ENCODE measurements at places on chromosomes 6 and 20.

DNA sequence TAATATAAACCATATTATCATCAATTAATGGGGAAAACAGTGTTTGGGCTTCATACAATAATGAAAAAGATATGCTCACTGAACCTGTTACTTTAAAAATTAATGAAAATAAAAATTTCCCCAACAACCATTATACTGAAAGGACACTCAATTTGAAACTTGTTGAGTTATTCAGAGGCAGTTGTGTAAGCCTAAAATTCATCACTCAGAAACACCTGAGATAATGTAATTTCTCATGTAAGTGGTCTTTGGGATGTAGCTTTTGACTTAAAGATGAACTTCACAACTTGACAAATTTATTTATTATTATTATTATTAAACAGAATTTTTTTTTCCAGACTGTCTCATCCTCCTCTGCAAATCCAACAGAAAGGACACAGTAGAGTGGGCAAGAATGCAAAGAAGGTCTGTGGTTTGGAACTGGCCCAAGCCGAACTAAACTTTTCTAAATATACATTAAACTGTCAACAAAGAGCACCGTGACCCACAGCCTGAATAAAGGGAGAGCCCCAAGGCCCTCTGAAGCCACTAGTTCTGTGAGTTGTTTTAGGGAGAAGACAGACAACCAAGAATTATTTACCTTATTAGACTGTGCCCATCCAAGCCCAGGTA lies 32.2 kb upstream of the HEY2 start:
- DNase-seq: no peak

DNA sequence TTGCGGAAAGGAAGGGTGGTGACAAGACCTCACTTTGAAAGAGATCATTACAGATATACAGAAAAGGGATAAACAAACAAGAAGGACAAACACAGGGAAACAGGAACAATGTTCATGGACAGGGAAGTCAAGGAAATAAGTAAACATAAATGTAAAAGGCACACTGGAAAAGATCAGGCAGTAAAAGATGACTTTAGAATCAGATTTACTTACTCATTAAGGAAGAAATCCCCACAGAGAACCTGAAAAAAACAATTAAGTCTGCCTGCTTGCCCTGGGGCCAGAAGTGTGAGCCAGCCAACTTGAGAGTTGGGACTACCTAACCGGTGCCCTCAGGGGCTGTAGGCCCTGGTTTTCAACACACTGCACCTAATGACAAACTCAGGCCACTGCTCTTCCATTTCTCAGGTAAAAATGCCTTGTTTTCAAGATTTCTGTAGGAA lies 1.7 kb downstream of the APMAP start:
- DNase-seq: no peak

DNA sequence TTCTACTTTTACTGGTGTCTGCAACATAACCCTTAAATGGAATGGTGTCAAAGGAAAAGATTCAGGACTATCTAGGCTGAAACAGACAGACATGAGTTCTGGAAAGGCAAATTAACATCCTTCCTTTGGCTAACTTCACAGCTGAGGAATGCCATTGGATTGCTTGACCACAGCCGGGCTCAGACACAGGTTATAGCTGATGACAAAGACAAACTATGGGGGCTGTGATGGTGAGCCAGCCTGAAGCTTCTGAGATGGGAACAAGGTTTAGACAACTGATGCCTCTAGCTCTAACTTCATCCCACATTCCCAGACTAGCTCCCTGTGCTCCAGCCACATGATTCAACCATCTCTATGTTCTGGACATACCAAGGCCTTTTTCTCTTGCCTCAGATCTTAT lies 15.3 kb downstream of the POLR1C start:
- DNase-seq: no peak

- no peak for DNase-seq
Measured at GRCh38 chr20:16566080-16566479, 7.2 kb downstream of the KIF16B start.

DNA sequence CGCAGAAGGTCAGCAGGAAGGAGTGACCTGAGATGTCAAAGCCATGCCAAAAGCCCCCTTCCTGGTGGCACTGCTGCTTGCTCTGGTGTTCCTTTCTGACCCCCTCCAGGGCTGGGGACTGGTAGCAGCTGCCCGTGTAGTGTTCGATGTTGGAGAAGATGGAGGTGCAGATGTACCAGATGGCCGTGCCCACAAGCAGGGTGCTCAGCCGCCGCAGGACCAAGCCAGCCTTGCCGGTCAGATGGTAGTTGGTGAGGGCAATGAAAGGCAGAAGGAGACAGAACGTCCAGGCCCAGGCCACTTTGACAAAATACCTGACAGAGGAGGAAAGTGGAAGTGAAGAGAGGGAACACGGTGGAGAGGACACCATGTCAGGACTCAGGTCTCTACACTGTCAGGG lies 4.1 kb downstream of the FITM2 start:
- no peak for DNase-seq

DNA sequence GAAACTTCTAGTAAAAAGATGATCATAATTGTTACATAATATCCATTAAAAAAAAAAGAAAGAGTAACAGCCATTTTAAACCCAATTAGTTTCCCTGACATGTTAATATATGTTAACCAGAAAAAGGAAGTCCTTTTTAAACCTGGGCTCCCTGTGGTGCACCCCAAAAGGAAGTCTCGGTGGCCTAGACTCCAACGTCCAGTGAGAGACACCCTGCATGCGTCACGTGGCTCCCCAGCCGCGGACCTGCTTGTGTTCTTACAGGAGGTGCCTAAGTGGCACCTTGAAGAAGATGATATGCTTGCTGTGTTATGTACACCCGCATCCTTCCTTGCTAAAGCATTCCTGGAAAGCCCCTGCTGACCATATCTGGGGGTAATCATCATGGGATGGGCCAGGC lies 50.1 kb downstream of the FOXC1 start:
- DNase-seq: no peak

GRCh38 chr6:104325341-104326172 lies 534.2 kb downstream of the HACE1 start:
- no peak for DNase-seq

GRCh38 chr20:3580412-3580811 lies 82.8 kb downstream of the GFRA4 start:
- no peak for DNase-seq

DNA sequence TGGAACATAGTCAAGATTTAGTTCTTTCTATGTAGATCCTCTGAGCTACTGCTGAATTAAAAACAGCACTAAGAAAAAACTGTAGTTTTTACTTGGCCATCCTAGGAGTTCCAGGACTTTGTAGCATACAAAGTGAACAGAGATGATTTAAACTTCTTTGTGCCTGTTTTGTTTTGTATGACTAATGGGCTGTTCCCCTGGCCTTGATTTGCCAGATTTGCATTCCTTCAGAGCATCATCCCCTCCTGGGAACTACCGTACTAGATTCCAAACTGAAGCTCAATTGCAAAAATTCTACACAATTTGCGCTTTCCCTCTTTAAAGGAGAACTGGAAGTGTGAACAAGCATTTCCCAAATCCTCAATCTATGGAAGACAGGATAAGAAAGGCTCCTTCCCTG lies 23.1 kb downstream of the ACOT13 start:
- DNase-seq: no peak

- no peak for DNase-seq
Measured at GRCh38 chr20:37673444-37673843, 20.4 kb upstream of the CTNNBL1 start.

- no peak for DNase-seq
Measured at GRCh38 chr6:30013291-30013922, 47.7 kb upstream of the POLR1H start.

- DNase-seq: no peak
Measured at GRCh38 chr20:33515569-33516216, 25.8 kb downstream of the CBFA2T2 start.

GRCh38 chr6:38027685-38028373 lies 208.3 kb downstream of the ZFAND3 start:
- DNase-seq: no peak

DNA sequence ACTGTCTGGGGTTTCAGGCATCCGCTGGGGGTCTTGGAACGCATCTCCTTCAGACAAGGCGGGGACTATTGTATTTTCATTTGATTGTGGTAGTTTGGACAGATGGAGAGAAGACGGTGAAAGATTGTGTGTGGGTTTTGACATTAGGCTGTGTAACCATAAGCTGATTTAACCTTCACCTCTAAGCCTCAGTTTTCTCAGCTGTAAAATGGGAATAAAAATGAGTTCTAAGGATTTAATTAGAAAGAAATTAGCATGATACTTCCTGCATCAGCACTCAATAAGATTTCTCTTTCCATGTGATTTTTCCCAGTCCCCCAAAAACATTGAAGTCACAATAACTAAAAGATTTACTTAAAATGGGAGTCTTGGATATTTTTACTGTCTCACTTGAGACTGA lies 78.1 kb downstream of the CBFA2T2 start:
- DNase-seq: no peak

- DNase-seq: no peak
Measured at GRCh38 chr20:57433657-57434389, 42.6 kb downstream of the RBM38 start.

- DNase-seq: no peak
Measured at GRCh38 chr6:118294906-118295305, 253.2 kb upstream of the PLN start.

Data from NCI-H1930 (cell line).